ENCODE measurements at places on chromosomes 11 and 22. TPM values are rescaled to one million over a fixed set of nuclear protein-coding genes. Genes with fewer than 3 reads are reported as not detected.

The KCNQ1OT1 gene
- polyA plus RNA-seq, result 0.43 TPM

The SCGB2A2 gene
- polyA plus RNA-seq, result not detected

The NLRP6 gene
- 0.02 TPM for polyA plus RNA-seq

DNA sequence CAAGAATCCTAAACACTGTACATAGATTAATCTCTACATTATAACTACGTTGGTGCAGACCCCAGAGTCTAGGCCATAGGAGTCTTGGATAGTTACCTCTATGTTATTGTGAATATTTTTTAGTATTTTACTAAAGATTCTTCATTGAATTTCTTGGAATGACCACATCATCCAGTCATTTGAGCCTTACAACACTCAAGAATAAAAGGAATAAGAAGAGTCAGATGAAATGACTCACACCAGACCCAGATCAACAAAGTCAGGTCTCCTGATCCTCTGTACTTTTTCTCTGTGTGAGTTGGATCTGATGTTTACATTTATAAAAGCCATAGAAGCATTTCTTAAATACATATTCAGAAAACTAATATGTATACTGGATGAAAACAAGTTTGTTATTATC, 179.2 kb upstream of the ARHGAP20 start:
- H3K4me1 ChIP-seq, result no peaks in the 10 kb centered on the region
- no peaks in the 10 kb centered on the region for H3K36me3 ChIP-seq
- no peak for DNase-seq
- no peak overlapping the region for H3K27ac ChIP-seq
- H3K4me3 ChIP-seq, result no peak overlapping the region

DNA sequence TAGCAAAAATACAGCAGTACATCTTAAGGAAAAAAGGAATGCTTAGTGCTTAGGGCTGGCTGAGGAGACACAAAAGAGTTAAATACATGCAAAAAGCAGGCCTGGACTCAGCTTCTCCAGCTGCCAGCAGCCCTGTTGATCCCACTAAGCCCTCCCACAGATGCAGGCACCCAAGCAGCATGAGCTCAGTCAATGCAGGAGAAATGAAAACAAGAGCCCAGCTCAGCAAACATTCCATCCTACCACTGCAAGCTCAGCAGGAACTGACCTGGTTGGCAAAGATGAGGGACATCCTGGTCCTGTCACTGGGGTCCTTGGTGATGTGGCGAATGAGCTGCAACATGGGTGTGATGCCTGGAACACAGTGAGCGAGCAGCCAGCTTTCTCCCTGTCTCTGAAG, 5.8 kb downstream of the CYB5R2 start:
- H3K27ac ChIP-seq, result no peak overlapping the region
- no peaks in the 10 kb centered on the region for H3K27me3 ChIP-seq
- no peak for DNase-seq
- no peaks in the 10 kb centered on the region for H3K4me1 ChIP-seq
- no peak overlapping the region for H3K4me3 ChIP-seq

GRCh38 chr11:114442536-114442935, 3.3 kb downstream of the REXO2 start:
- no peak for DNase-seq
- no peaks in the 10 kb centered on the region for H3K36me3 ChIP-seq
- no peaks in the 10 kb centered on the region for H3K27me3 ChIP-seq
- H3K4me3 ChIP-seq, result no peak overlapping the region
- peaks cover 9% of the 10 kb centered on the region for H3K4me1 ChIP-seq

GRCh38 chr11:115222863-115223530, 281.2 kb downstream of the CADM1 start:
- DNase-seq, result no peak
- H3K27ac ChIP-seq, result no peak overlapping the region
- H3K4me1 ChIP-seq, result peaks cover 2% of the 10 kb centered on the region
- no peak overlapping the region for H3K4me3 ChIP-seq
- no peaks in the 10 kb centered on the region for H3K36me3 ChIP-seq

- H3K4me3 ChIP-seq, result peak overlapping the region; percentile 21
- H3K4me1 ChIP-seq, result peaks cover 7% of the 10 kb centered on the region
- H3K36me3 ChIP-seq, result no peaks in the 10 kb centered on the region
- no peaks in the 10 kb centered on the region for H3K27me3 ChIP-seq
Observed at GRCh38 chr22:40176921-40177737, 596 bp upstream of the TNRC6B start.

GRCh38 chr11:9015677-9016076, 11.9 kb upstream of the NRIP3 start:
- no peak overlapping the region for H3K4me3 ChIP-seq
- no peaks in the 10 kb centered on the region for H3K4me1 ChIP-seq
- no peaks in the 10 kb centered on the region for H3K27me3 ChIP-seq
- no peaks in the 10 kb centered on the region for H3K36me3 ChIP-seq

GRCh38 chr11:44954051-44954906, 3.6 kb upstream of the TP53I11 start:
- no peak overlapping the region for H3K4me3 ChIP-seq
- DNase-seq, result no peak
- H3K4me1 ChIP-seq, result no peaks in the 10 kb centered on the region
